ENCODE measurements at places on chromosomes 4 and X.
A peak's percentile ranks its signal among the peaks of the same experiment; 100 is the strongest.

DNA sequence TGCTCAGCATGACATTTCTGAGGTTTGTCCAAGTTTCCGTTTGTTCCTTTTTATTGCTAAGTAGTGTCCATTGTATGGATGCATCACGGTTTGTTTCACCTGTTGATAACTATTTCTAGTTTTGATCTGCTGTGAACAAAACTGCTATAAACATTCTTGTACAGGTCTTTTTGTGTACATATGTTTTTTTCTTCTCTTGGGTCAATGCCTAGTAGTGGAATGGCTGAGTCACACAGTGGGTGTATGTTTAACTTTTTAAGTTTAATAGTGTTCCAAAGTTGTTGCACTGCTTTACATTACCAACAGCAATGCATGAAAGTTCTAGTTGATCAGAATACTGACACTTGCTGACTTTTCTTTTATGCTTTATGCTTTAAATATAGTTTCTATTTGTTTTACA lies 76.7 kb downstream of the MAOB start:
- no peak overlapping the region for H3K4me3 ChIP-seq
- DNase-seq = no peak
- H3K27ac ChIP-seq = no peak overlapping the region
- 0 out of 2 replicates have a peak, but pooled peaks cover 8% of the 10 kb centered on the region for H3K27me3 ChIP-seq
- no peaks in the 10 kb centered on the region for H3K36me3 ChIP-seq

GRCh38 chr4:182063651-182064050 lies 179.6 kb upstream of the TENM3 start:
- H3K27me3 ChIP-seq = no peaks in the 10 kb centered on the region
- H3K36me3 ChIP-seq = no peaks in the 10 kb centered on the region
- no peak for DNase-seq
- no peaks in the 10 kb centered on the region for H3K4me1 ChIP-seq
- H3K27ac ChIP-seq = no peak overlapping the region
- no peak overlapping the region for H3K4me3 ChIP-seq

GRCh38 chr4:57363346-57363745 lies 253.2 kb upstream of the IGFBP7 start:
- H3K36me3 ChIP-seq = no peaks in the 10 kb centered on the region
- H3K4me3 ChIP-seq = no peak overlapping the region
- H3K27ac ChIP-seq = no peak overlapping the region
- no peak for DNase-seq
- H3K4me1 ChIP-seq = no peaks in the 10 kb centered on the region

DNA sequence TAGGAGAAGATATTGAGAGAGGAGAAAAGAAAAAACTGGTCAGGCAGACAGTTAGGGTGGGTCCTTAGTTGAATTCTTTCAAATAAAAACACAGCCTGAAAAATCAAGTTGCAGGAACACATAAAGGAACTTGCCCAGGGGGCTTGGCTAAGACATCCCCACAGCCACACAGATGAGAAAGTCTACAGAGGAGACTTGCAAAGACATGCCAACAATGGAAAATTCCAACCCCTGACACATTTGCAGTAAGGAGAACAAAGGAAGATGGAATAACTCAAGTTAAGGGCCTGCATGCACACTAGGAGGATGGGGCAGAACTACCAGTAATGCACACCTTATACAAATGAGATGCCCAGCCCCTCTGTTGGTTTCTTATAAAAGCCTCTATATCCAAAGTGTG lies 197.6 kb downstream of the CPXCR1 start:
- no peaks in the 10 kb centered on the region for H3K36me3 ChIP-seq
- no peak overlapping the region for H3K27ac ChIP-seq
- no peaks in the 10 kb centered on the region for H3K4me1 ChIP-seq
- DNase-seq = no peak
- H3K27me3 ChIP-seq = no peaks in the 10 kb centered on the region

DNA sequence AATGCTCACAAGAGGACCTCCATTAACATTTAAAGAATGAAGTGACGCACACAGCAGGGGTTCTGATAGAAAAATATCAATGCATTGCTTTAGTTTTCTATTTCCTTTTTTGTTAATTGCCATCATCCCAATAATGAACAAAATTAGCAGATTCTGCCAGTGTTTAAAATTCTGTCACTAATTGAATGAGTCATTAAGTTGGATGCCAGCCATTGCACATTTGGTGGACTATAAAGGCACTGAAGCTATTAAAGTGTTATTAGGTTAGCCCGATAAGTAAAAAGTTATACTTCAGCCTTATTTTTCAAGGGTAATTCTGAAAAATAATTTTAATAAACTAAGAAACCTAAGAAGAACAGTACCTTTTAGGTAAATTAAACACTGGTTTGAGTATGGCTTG lies 53.1 kb downstream of the MAP3K15 start:
- no peaks in the 10 kb centered on the region for H3K4me1 ChIP-seq
- H3K36me3 ChIP-seq = no peaks in the 10 kb centered on the region
- no peak for DNase-seq
- H3K4me3 ChIP-seq = no peak overlapping the region
- peaks cover 39% of the 10 kb centered on the region for H3K27me3 ChIP-seq

- H3K36me3 ChIP-seq = no peaks in the 10 kb centered on the region
- H3K4me1 ChIP-seq = no peaks in the 10 kb centered on the region
- H3K27me3 ChIP-seq = no peaks in the 10 kb centered on the region
- peak; percentile 95 for DNase-seq
- H3K4me3 ChIP-seq = peak overlapping the region; percentile 66
These were observed 10.3 kb downstream of the ATP5ME start for GRCh38 chr4:663438-664428.

- H3K4me1 ChIP-seq = peaks cover 4% of the 10 kb centered on the region
- H3K27ac ChIP-seq = no peak overlapping the region
- no peak overlapping the region for H3K4me3 ChIP-seq
- no peak for DNase-seq
These were observed 1679.2 kb upstream of the TENM3 start for GRCh38 chr4:180564026-180564425.

DNA sequence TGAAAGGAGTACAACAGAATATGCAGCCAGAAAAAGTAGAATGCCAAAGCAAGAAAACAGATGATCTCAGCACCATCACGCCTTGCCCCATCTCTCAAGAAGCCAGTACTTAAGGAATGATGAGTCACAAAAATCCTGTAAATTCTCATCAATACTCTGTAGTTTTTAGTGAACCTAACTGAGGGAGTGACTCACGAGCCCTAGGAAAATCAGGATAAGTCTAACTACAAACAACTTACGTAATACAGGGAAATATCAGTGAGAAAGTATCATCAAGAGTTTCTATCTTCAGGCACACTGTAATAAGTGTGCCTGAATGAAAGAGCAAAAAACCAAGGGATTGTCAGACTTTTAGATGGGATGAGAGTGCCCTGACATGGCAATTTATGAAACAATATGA lies 644.4 kb downstream of the STPG2 start:
- H3K4me3 ChIP-seq = no peak overlapping the region
- peak overlapping the region; percentile 34 for H3K27ac ChIP-seq
- H3K36me3 ChIP-seq = no peaks in the 10 kb centered on the region
- no peaks in the 10 kb centered on the region for H3K27me3 ChIP-seq

- no peaks in the 10 kb centered on the region for H3K4me1 ChIP-seq
- H3K27ac ChIP-seq = no peak overlapping the region
- H3K27me3 ChIP-seq = no peaks in the 10 kb centered on the region
- no peak overlapping the region for H3K4me3 ChIP-seq
- DNase-seq = no peak
These were observed 9.0 kb downstream of the FAM193A start for GRCh38 chr4:2545321-2546013.

DNA sequence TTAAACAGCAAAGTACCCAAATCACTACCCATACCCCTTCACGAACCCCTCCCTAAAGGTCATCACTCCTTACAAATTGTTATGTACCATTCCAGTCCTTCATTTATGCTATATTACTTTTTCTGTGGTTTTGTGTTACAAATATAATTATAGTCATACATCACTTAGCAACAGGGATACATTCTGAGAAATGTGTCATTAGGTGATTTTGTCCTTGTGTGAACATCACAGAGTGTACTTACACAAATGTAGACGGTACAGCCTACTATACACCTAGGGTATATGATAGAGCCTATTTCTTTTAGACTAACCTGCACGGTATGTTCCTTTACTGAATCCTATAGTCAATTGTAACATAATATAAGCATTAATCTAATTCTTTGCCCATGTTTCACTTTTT lies 61.9 kb downstream of the ASB9 start:
- no peak for DNase-seq
- no peak overlapping the region for H3K27ac ChIP-seq
- no peaks in the 10 kb centered on the region for H3K4me1 ChIP-seq
- no peak overlapping the region for H3K4me3 ChIP-seq
- H3K36me3 ChIP-seq = no peaks in the 10 kb centered on the region

DNA sequence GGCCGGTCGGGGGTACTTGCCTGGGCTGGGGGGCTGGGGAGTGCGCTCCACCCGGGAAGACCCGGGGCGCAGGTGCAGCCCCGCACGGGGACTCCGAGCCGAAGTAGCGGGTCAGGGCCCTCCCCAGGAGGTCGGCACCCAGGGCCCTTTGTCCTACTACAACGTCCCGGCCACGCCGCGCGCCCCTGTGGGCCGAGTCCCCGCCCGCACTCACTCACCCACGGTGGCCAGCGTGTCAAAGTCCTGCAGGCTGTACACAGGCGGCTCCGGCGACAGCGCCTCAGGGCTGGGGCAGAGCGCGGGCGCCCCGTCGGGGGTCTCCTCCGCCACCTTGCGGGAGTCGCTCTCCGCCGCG lies 602 bp downstream of the PRKX start:
- H3K27me3 ChIP-seq = peaks cover 15% of the 10 kb centered on the region
- no peak for DNase-seq
- no peak overlapping the region for H3K27ac ChIP-seq
- H3K36me3 ChIP-seq = no peaks in the 10 kb centered on the region

DNA sequence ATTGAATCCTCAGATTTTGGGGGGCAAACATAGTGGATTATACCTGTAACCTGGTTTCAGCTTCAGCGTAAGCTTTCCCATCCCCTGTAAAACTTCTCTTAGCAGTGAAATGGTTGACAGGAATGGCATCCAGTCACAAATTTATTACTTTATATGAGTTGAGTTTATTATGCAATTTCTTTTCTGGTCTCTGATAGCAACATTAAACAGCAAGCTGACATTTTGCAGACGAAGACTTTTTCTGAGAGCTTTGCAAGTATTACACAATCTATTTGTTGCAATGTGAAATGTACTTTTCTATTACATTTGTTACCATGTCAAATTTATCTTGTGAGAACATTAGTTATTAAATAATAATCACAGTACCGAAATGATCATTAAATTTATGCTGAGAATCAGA lies 60.6 kb downstream of the GSPT2 start:
- H3K4me3 ChIP-seq = peak overlapping the region; percentile 67
- H3K27ac ChIP-seq = no peak overlapping the region
- no peaks in the 10 kb centered on the region for H3K27me3 ChIP-seq

GRCh38 chr4:1693131-1693896 lies 9.2 kb upstream of the FAM53A start:
- H3K4me1 ChIP-seq = no peaks in the 10 kb centered on the region
- no peak overlapping the region for H3K4me3 ChIP-seq
- H3K27ac ChIP-seq = no peak overlapping the region
- no peaks in the 10 kb centered on the region for H3K27me3 ChIP-seq
- peak; percentile 78 for DNase-seq
- peaks cover 44% of the 10 kb centered on the region for H3K36me3 ChIP-seq

GRCh38 chr4:108758498-108758897 lies 4.4 kb downstream of the ETNPPL start:
- H3K36me3 ChIP-seq = no peaks in the 10 kb centered on the region
- no peak overlapping the region for H3K27ac ChIP-seq
- DNase-seq = no peak
- H3K4me1 ChIP-seq = peaks cover 9% of the 10 kb centered on the region
- peaks cover 26% of the 10 kb centered on the region for H3K27me3 ChIP-seq
- no peak overlapping the region for H3K4me3 ChIP-seq

Data from SK-N-SH (cell line).